Activated CD8-positive, alpha-beta memory T cell treated with anti-CD3 and anti-CD28 coated beads for 48 hours (primary cell): ENCODE measurements at places on chromosomes 6 and 20.
A peak's percentile ranks its signal among the peaks of the same experiment; 100 is the strongest.

GRCh38 chr6:81790034-81790433, 37.6 kb upstream of the TENT5A start:
- no peak for DNase-seq

GRCh38 chr20:41509316-41510200, 108.6 kb downstream of the CHD6 start:
- no peak for DNase-seq

- DNase-seq = no peak
Observed at GRCh38 chr6:154882107-154882506, 113.0 kb upstream of the TIAM2 start.

DNA sequence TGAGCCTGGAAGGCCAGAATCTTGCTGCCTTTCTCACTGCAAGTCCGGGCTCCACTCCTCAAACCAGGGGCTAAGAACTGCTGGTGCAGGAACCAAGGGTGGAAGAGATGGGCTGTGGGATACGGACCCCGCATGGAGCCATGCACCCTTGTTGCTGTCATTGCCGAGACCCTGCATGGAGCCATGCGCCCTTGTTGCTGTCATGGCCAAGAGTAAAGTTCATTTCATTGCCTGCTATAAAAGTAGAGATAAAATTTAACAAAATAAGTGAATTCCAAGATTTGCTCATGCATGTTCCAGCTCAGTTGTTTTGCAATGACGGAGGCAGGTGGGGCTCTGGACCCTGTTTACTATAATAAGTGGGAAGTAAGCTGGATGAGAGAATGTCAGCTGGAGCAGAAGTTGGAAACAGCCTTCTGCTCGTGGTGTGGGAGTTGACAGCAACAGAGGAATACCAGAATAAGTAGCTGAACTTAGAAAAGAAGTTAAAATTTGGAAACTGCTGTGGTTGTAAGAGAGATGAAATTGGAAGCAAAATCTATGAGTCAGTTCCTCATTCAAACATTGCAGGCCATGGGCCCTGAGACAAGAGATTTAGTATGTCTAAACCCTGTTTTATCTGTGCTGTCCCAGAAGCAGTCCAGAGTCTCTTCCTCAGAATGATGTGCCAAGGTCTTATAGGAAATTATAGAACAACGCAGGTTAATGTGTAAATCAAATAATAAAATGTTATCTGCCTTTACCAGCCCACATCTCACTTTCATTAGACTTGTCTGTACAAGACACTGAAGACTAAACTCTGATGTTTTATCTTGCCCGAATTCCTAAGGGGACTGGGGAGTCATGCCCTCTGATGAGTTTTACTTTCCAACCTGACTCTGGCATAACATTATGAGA, 15.8 kb upstream of the THBS2 start:
- DNase-seq = no peak

- DNase-seq = no peak
Observed at GRCh38 chr6:109891924-109892323, 86.2 kb upstream of the GPR6 start.

- no peak for DNase-seq
Observed at GRCh38 chr6:35955071-35955470, 34.2 kb upstream of the SRPK1 start.

DNA sequence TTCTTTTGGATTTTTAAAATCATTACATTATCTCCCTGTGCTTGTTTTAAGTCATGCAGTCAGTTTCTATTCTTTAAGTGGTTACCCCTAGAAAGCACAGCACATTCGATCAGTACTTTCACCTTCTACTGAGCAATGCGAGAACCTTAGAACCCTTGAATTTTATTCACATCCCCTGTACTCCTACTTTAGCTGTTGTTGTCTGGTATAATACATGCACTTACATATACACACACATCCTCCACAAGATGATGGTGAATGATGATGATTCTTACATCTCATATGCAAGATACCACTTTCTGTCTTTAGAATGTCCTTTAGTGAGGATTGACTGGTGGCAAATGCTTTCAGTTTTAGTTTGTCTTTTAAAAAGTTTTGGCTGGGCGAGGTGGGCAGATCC, 5.7 kb downstream of the CDC40 start:
- no peak for DNase-seq

- no peak for DNase-seq
Observed at GRCh38 chr6:119205911-119206618, 127.6 kb upstream of the FAM184A start.

DNA sequence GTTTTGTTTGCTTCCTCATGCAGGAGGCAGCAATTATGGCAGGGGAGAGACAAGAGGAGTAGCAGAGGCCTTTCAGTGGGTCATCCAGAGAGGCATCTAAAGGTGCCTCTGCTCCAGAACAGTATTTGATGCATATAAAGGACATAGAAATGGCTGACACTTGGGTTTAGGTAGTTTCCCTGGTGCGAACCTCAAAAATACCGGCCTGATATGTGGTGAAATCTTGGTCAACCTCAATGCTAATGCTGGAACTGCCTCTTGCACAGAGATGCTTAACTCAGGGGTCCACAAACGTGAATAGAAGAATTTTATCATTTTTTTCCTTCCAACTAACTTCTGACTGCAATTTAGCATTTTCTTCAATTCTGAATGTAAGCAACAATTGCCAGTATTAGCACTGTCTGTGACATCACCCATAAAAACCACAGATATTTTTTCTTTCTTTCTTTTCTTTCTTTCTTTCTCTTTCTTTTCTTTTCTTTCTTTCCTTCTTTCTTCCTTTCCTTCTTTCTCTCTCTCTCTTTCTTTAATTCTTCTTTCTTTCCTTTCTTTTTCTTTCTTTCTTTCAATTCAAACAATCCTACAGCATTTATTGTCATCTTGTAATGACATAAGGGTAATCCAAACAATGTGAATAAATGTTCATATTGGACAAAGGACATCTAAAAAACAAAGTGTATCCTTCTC, 180.0 kb upstream of the UST start:
- no peak for DNase-seq

GRCh38 chr20:25005220-25005619, 12.7 kb upstream of the APMAP start:
- no peak for DNase-seq

GRCh38 chr20:62219992-62220665, at the start of gene HRH3:
Gene HRH3, minus strand, starts transcription at chr20:62220278. Its CDS starts 308 bp downstream, at chr20:62219970.
- DNase-seq = peak; percentile 18

DNA sequence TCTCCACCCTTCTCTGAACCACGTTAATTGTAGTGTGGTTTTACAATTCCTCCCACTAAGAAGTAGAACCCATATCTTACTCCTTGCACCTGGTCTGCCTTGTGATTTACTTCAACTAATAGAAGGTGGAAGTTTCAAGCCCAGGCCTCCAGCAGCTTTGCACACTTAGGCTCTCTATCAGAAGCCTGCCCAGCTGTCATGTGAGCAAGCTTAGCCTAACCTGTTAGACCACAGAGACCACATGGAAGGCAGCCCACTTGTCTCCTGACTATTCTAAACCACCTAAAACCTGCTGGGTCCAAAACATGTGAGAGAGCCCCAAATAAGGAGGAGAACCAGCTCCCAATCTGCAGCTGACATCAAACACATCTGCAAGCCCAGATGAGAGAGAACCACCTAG, 127.6 kb upstream of the BTBD3 start:
- DNase-seq = no peak

DNA sequence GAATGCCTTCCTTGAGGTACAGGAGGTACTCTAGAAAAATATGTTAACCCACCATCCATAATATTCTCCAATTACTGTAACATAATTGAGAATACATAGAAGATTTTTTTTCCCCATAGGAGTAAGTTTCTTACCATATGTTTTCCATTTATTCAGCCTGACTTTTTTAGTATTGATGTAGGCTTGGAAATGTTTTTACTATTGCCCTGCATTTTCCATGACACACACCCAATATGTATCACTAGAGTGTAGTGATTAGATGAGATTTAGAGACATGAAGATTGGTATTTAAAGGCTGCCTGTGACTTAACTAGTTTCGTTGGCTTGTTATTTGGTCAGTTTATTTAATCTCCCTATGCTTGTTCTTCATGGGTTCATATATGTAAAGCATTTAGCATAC, 39.5 kb downstream of the KCNQ5 start:
- no peak for DNase-seq

DNA sequence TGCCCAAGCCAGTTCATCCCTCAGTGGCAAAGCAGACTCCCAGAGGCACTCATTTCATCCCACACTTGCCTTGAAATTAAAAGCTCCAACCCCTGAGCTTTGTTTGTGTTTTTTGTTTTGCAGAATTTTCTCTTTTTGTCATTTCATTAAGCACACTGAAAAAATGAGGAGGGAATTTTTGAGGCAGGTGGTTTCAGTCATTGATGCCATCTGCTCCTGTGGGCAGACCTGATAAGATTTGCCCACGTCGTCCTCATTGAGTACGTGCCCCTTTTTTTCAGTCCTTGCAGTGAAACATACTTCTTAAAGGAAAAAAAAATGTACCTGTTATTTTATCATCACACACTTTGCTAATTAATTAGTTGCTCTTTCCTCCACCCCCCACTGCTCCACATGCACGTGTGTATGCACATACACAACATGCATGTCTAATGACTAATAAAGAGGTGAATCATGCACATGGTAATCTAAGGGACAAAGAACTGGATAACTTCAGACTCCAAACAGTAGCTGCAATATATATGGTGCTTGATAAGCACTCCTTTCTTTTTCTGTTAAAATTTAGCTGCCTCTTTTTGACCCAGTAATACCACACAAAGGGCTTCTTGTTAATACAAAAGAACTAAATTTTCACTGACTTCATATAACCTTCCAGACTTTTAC, 102.1 kb upstream of the TMEM181 start:
- DNase-seq = no peak

DNA sequence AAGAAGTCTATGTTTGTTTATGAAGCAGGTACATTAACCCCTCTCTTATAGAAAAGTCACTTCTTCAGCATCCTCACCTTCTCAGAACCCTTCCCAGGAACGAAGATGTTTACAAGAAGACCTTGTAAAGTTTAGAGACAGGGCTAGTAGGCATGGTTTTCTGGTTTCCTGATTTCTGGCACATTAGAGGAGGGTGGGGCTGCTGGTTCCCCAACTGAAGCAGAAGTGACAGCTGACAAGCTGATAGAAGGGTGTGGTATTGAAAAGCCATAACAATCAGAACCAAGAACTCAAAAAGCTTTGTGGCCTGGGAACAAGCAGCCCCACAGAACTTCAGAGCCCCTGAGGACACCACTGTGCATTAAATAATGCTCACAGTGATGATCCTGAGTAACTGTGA, 91.2 kb downstream of the RTN4IP1 start:
- DNase-seq = no peak

GRCh38 chr6:49549691-49550491, 577 bp upstream of the C6orf141 start:
- no peak for DNase-seq

DNA sequence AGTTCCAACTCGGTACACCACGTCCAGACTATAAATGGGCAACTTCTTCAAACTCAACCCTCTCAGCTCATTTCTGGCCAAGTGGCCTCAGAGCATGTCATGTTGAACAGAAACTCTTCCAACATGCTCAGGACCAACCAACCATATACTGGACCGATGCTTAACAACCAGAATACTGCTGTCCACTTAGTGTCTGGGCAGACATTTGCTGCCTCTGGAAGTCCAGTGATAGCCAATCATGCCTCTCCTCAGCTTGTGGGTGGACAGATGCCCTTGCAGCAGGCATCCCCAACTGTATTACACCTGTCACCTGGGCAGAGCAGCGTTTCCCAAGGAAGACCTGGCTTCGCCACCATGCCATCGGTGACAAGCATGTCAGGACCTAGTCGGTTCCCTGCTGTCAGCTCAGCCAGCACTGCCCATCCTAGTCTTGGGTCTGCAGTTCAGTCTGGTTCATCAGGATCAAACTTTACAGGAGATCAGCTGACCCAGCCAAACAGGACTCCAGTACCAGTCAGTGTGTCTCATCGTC, 47.8 kb downstream of the BICRAL start:
- no peak for DNase-seq

DNA sequence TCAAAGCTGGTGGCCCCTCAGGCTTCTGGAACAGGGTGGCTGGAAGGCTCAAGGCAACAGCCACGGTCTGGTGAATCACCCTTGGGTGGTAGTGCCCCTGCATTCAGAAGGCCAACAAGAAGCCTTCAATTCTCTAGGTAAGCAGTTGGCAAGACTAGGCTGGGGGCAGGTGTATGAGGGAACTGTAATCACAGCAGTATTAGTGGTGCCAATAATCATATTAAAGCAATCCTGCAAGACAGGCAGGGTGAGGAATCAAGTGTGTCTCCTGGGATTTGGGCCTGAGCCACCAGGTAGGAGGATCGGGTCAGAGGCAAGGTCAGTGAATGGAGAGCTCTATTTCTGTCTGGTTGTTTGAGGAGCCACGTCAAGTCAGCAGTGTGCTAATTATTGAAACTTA, 24.9 kb upstream of the SCUBE3 start:
- no peak for DNase-seq

DNA sequence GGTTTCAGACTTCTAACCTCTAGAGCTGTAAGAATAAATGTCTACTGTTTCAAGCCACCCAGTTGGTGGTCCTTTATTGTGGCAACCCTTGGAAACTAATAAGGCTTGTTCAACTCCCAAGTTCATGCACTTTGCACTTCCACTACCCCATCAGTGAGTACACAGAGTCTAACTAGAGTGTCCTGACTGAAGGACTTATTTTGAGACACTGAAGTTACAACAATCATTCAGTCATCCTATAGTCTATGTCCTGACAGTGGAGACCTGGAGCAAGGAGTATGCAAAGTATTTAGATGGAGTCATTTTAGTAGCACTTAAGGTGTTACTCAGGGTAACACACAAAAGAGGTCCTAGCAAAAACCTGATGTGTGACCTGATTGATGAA, 62.6 kb downstream of the VGLL2 start:
- DNase-seq = no peak

DNA sequence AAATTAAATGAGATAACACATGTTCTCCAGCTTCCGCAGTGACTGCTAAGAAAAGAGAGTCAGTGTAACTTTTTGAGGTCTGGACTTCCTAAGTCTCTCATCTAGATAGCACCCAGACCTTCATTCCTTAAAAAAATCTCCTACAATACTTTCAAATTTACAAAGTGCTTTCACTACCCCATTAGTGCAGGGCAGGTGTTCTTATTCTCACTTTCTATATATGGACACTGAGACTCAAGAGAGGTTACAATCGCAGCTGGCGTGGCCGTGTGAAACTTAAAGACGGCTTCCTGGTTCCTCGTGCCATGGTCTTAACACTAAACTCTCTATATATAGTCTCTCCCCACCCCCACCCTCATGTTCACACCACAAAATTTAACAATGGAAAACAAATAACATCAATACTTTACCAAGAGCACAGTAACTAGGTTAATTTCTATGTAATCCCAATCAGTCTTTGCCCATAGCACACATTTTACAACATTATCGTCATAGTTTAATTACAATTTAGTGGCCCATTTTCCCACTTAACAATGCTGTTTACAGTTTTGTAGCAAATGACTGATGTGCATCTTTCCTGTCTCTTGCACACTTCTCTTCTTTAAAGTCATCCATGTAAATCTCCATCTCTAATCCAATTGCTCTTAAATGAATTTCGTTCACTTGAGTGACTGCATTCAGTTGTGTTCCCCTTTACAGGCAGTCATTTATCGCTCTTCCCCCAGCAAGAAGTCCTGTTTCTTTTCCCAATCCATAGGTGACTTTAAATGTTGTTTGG, 78.8 kb upstream of the ARID1B start:
- no peak for DNase-seq
